ENCODE measurements at places on chromosomes 3 and 15.

DNA sequence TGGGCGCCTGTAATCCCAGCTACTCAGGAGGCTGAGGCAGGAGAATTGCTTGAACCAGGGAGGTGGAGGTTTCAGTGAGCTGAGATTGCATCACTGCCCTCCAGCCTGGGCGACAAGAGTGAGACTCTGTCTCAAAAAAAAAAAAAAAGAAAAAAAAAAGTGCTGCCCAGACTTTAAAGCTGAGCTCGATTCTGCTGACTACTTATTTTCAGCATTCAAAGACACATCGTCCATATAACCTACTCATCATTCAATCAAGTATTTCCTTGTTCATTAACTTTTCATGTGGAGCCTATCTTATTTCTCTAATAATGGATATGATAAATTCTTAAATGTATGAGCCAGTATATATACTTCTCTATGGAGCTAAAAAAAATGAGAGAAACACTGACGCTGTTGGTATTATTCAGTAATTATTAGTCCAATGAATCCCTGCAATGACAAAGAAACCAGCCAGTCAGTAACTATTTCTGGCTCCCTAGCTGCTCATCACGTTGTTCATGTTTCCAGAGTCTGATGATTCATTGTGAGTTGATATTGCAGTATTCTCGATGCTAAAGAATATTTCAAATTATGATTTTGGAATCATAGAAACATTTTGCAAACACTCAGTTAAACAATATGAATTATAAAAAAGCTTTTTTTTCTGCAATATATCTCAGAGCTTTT lies 111.9 kb downstream of the RAP2B start:
- peak; percentile 67 for DNase-seq

DNA sequence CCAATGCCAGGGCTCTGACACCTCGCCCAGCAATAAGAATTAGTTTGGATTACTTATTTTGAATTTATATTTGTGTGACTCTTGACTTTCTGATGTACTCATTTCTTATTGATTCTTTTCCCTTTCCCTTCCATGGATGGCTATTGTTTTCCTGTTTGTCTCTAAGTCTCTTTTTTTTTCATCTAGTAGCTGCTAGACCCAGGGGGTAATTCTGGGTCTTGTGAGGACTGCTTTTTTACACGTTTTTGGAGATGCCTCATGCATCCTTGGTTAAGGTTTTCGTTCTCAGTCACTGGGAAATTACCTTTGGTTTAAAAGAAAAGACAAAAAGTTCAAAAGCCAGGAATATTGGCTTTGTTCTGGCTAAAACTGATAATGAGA lies 70.2 kb upstream of the STRIT1 start:
- no peak for DNase-seq

DNA sequence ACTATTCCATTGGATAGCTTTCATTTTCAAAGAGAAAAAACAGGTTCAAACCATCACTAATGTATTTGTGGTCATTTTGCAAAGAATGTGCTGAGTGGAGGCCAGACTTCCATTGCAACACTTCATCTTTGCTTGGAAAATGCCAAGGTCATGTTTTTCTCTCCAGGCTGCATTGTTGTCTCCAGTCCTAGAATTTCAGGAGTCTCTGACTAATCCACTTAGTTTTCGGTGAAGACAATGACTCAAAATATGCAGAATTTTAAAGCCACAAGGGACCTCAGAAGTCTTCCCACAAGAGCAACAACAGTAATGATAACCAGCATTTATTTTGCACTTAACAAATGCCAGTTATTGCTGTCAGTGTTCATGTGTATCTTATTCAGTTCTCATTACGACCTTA lies 277.0 kb downstream of the RYR3 start:
- no peak for DNase-seq

GRCh38 chr3:33061782-33062181 lies 35.2 kb downstream of the GLB1 start:
- DNase-seq: no peak
